ENCODE measurements at places on chromosomes 1 and 21.

DNA sequence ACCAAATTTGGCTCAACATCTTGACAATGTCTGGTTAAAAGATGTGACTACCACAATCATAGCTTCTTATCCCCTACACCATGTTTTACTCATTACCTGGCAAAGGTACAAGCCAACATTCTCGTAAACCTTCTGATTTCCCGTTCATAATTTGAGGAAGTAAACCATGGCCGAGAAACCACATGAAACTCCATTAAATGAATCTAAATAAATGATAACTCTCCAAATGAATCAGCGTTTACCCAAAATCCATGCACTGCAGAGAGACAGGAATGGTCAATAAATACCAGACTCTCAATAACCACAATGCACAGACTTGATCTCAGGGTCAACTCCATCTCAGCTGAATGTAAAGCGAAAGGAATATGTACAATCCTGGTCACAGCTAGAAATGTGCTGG is 125.2 kb downstream of the TYW3 start:
- DNase-seq: no peak

- DNase-seq: no peak
Measured at GRCh38 chr1:194045416-194045815, 859.0 kb upstream of the B3GALT2 start.

- DNase-seq: no peak
Measured at GRCh38 chr1:222777463-222777862, 37.4 kb upstream of the DISP1 start.

DNA sequence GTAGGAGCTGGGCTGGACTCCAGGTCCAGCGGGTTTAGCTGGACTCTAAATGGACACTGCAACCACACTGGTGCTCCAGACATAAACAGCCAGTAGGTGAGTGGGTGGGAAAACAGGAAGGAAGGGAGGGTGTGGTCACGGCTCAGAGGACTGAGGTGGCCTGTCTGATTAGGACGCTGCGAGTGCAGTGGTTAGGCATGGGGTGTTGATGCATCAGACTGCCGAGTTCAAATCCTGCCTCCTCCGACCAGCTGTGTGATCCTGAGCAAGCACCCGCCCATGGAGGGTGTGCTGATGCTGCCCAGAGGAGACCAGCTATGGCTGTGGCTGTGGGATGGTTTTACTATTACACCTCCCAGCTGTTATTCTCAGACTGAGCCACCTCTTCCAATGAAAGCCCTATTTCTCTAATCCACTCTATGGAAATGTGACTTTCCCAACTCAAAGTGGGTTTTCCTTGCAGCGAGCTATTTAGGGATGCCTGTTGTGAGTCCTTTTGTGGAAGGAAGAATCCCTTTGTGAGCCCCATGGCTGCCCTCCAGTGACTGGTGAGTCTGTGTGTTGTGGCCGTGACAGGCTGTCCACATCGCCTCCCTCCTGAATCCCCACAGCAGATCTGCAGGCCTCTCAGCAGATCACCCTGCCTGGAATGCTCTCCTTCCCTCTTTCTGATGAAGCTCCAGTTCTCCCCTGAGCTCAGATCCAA is 56.6 kb upstream of the EDN2 start:
- DNase-seq: no peak

DNA sequence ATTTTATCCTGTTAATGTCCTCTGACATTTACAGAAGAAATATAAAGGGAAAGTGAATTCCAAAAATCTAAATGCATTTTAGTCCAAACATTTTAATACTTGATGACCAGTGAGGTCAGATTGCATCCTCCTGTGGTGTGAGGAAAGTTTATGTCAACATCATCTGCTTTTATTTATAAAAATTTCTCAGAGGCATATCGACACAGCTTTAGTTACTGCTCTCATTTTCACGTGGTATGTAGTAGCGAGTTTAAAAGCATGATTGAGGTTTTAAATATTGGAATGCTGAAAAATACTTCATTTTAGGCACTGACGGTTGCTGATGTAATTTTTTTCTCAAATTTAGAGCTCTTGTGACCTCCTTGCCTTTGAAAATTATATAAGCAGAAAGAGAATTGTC is 234.8 kb downstream of the HMCN1 start:
- DNase-seq: no peak

DNA sequence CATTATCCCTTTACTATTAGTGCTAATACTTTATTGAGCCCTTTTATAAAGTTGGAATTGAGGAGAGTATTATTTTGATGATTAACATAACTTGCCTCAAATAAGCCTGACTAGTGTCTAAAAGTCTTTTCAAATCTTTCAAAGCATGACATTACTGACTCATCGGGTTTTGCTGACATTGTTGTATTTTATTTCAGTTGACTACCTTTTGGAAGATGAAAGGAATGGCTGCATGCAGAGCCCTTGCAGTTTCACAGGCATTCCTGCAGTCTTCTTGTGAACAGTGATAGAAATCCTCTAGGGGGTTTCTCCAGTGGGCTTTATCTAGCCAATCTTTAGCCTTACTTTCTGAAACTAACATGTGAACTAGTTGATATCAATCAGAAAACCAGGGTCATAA is 43.0 kb upstream of the TMEM61 start:
- no peak for DNase-seq
